ENCODE measurements at places on chromosomes 5 and 9.

- DNase-seq, result no peak
These were observed 12.8 kb downstream of the MEGF10 start for GRCh38 chr5:127303404-127303803.

DNA sequence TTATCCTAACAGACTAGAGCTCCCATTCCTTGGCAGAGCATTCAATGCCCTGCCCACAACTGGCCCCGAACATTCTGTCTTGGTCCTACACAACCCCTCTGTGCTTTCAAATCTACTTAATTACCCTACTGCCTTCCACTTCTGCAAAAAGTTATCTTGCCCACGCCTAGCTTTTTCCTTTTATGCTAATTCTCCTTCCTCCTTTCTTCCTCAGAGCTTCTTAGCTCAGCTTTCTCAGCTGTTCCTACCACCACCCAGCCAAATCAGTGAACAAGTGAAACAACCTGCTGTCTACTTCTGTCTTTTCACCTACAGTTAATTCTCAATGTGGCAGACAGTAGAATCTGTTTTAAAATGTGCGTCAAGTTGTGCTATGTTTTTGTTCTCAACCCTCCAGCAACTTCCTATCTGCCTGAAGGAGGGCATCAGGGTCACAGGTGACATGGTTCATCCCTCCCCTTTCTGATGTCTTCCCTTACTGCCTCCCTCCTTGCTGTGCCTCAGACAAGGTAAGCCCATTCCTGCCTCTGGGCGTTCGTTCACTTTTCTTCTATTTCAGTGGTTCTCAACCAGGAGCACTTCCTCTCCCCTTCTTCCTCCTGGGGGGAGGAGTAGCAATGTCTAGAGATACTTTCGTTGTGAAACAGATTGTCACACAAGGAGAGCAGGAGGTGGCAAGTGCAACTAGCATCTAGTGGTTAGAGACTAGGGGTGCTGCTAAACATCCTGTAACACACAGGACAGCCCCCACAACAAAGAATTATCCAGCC, 1.3 kb upstream of the REEP5 start:
- peak; percentile 6 for DNase-seq

DNA sequence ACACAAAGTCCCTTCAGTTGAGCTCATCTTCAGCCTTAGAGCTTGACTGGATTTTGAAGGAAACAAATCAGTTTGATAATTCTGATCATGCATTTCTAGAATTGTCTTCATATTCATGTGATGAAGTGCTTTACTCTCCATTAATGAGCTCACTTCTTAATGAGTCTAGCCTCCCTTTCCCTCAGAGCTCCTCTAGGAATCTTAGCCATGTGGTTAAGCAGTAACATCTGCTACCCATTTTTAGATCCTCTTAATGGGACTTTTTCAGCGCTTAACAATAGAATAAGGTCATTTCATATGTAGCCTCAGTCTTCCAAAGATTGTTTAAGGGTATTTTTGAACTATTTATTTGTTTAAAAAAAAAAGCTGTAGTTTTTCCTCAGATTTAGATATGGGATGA, 36.9 kb upstream of the LURAP1L start:
- DNase-seq, result no peak

GRCh38 chr9:124356745-124357390, 58.4 kb downstream of the PSMB7 start:
- DNase-seq, result no peak

DNA sequence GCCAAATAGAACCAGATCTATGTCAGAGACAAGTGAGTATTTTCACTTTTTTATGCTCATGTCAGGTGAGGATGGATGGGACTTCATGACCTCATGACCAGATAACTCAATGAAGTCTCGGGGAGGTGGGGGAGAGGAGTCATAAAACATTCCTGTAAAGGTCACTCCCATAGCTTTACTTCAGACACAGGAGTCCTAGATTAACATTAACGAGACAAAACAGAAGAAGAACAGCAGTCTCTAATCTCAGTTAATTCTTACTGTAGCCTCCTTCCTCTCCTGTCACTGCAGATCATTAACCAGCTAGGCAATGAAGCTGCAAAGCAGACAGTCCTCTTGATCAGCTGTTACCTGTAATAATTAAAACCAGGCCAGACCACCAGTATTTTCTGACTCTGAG, 11.2 kb downstream of the CRHBP start:
- no peak for DNase-seq

DNA sequence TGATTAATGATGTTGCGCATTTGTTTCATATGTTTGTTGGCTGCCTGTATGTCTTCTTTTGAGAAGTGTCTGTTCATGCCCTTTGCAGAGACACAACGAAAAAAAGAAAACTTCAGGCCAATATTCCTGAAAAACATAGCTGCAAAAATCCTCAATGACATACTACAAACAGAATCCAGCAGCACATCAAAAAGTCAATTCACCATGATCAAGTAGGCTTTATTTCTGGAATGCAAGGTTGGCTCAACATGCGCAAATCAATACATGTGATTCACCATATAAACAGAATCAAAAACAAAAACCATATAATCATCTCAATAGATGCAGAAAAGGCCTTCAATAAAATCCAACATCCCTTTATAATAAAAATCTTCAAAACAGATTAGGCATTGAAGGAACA, 1.9 kb upstream of the ANKS6 start:
- DNase-seq, result no peak

GRCh38 chr5:37272511-37272910, 23.3 kb upstream of the CPLANE1 start:
- no peak for DNase-seq

GRCh38 chr5:113271015-113271414, 163.8 kb downstream of the TSSK1B start:
- no peak for DNase-seq

- DNase-seq, result no peak
These were observed 136.9 kb upstream of the ANKH start for GRCh38 chr5:15008476-15008875.

GRCh38 chr9:1386420-1386819, 336.3 kb downstream of the DMRT2 start:
- no peak for DNase-seq

- no peak for DNase-seq
These were observed 9.2 kb downstream of the STC2 start for GRCh38 chr5:173318881-173319620.

DNA sequence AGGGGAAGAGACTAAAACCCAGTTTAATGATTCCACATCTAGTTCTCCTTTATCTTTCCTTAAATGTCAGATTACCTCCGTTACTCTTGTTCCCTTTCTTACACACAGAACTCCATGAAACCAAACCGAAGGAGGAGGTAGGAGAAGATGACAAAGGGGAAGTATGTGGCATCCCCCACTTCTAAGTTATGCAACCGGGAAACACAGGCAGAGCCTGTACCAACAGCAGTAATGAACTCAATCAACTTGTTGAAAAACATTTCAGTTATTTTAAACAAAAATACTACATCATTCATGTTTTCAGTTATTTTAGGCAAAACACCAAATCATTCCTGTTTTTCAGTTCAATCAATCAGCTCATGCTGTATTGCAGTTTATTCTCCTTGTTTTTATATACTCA, 101.8 kb downstream of the PCSK1 start:
- no peak for DNase-seq

- no peak for DNase-seq
These were observed 102.2 kb upstream of the MOCS2 start for GRCh38 chr5:53211799-53212198.

- no peak for DNase-seq
These were observed 205.4 kb downstream of the SNX18 start for GRCh38 chr5:54722846-54723433.

DNA sequence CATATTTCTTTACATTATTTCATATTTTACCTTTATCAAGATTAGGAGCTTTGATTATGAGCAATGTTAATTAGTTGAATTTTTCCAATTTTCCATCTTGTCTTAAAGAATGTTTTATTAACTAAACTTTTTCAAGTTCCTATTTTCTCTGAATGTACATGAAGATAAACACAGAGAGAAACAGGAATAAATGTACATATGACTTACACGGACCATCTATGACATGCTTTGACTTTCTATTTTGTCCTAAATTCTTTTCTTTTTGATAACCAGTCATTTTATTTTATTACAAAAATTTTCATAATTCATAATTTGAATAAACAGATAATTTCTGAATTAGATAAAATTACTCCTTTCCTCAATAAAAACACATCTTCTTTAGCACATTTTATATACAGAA, 1038.8 kb upstream of the ARRDC3 start:
- no peak for DNase-seq

GRCh38 chr5:161138751-161139455, 286.9 kb upstream of the ATP10B start:
- no peak for DNase-seq

DNA sequence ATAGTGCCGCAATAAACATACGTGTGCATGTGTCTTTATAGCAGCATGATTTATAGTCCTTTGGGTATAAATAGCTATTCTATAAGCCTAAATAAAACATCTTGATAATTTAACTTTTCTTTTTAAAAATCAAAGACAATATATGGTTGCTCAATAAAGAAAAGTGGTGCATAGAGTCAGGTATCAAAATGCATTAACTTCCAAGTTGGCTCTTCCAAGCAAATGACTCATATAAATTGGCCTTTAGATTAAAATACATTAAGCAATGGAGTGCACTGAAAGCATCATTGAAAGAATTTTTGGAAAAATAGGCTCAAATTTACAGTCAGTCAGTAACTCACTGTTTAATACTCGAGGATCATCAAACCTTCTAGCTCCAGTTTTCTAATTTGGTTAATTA, 106.6 kb downstream of the PLCXD3 start:
- no peak for DNase-seq

DNA sequence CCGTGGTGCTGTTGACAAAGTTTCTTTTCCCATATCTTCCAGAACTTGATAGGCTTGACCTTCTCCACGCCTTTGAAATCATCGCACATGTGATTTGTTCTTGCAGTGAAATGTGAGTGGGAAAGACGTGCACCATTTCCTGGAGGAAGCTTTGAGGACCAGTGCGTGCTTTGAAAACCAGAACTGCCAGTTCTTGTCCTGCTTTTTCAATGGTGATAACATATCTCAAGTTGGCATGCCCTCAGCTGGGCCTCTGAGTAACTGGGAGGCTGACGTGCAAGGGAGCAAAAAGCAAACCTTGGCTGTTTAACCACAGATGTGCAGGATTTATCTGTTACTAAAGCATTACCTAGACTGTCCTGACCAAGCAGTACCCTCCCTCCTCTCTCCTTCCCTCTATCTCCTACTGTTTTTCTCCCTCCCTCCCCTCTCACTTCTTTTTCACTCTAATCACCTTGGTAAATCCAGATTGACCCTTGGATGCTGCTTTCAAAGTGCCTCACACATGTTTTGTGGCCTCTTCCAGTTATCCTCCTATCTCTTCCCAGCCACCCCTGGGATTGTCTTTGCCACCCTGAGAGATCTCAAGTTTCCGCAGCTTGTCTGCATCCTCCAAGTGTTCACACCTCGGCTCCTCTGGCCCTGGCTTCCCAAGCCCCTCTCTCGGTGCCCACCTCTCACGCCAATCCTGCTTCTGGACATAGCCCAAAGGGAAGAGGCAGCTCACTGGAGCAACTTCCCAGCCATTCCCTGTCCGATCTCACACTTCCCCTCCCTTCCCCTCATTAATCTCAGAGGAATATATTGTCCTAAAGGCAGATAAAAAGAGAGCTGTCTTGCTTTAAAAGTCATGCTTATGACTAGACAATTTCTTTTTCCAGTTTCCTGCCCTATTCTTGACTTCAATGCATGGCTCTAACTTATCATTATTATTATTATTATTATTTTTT, 198.3 kb downstream of the ERCC6L2 start:
- no peak for DNase-seq

- no peak for DNase-seq
These were observed 28.7 kb downstream of the CDKN2A start for GRCh38 chr9:21965401-21965951.

DNA sequence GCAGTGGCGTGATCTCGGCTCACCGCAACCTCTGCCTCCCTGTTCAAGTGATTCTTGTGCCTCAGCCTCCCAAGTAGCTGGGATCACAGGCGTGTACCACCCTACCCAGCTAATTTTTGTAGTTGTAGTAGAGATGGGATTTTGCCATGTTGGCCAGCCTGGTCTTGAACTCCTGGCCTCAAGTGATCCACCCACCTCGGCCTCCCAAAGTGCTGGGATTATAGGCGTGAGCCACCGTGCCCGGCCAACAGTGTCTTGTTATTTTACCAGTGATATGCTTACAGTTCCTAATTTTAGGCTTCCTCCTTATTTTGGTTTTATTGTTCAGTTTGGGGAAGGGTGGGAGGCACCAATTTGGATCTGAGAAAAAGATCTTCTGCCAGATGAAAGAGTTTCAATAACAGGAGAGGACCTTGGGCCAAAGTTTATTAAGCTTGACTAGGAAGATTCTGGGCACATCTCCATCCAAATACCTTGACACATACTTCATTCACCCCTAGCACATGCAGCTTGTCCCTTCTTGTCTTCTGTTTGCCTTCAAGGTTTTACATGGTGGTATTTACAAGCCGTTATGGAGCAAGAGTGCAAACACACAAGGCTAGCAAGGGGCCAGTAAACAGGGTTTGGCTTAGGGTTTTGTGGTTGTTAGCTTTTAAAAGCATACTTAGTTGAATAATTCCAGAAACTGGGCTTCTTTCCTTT, 168.1 kb upstream of the DMRT1 start:
- DNase-seq, result no peak

DNA sequence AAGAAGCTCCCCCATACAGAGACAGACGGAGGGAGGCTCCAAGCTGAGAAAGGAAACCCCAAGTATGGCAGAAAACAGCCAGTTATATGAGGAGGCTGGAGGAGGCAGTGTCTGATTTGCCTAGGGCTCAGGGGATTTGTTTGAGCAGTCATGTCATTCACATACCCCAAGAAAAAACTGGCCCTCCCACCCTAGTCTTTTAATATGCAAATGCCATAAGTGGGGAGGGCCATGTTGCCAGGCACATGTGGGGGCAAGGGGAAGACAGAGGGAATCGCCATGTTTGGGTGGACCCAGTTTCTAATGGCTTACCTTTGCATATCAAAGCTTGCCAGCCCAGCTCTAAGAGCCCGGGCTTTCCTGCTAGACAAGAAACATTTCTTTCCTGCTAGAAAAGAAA, 1163.8 kb downstream of the TAF11L14 start:
- DNase-seq, result no peak

DNA sequence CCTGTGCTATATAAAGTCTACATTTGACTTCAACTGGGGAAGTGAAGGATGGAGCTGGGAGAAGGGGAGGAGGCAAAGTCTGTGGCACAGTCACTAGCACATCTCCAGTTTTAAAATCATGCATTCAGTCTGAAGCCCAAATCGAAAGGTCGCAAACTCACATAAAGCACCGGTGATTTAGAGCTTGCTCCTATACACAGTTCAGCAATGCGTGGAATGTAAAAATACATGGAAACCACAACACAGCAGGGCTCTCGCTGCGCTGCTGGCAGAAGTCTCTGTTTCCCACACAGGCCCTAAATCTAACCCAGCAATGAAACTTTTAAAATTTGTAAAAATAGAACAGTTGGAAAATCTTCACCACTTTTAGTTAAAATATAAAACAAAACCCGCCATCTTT, 68.2 kb downstream of the EBF1 start:
- no peak for DNase-seq
